ENCODE measurements at places on chromosomes 7 and 10. TPM values are rescaled to one million over a fixed set of nuclear protein-coding genes. Genes with fewer than 3 reads are reported as not detected.

DNA sequence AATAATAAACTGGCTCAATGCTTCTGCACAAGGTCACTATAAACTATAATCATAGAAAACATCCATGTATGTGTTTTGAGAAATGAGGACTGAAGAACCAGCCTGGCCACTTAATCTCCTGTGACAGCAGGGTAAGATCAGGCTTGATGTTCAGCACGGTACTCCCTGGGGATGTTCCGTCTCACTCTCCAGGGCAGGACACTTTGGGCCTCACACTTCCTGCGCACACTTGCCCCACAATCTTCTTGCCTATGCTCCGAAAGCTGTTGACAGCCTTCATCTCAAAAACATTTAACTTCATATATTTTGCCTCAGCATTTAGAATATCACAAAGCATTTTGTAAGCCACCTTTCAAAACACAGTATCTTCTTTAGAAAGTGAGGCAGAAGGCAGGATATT lies 92.7 kb downstream of the PARD3 start:
- DNase-seq: no peak

DNA sequence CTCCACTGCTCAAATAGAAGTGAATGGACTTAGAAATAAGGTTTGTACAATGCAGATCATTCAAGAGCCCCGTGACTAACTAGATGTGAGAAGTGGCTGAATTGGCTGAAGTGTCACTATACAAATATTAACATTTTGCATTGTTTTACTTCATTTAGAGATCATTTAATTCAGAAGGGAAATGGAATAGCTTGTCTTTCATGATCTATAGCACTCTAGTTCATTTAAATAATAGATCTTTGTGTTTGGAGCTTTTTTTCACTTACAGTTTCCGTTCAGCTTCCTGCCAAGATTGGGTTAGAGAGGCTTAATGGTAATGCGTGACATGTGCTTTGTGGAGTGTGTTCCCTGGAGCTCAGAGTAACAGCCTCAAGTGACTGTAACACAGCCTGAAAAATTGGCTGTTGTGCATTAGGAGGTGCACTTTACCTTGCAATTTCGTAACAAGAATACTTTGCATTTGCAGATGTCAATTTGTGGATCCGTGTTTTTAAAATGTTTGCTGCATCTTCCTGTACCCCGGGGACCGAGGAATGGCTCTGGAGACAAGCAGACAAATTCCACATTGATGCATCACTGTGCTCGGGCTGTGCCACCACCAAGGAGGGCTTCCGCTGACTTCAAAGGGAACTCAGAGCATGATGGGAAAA lies 170.3 kb downstream of the NRP1 start:
- DNase-seq: no peak

DNA sequence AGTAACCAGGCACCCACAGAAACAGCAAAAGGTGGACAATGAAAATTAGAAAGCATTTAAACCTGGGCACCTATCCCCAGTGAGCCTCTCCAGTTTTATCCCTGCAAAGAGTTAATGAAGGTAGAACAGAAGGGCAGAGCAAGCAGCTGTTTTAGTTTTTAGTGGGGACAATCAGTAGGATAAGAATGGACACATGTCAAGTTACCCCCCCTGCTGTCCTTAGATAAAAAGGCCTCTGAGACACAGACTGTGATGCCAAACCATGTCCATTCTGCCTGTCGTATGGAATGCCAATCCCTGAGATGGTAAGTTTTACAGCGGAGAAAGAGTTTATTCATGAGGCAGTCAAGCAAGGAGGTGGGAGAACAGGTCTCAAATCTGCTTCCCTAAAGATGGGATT lies 162.6 kb upstream of the AGR3 start:
- DNase-seq: no peak

DNA sequence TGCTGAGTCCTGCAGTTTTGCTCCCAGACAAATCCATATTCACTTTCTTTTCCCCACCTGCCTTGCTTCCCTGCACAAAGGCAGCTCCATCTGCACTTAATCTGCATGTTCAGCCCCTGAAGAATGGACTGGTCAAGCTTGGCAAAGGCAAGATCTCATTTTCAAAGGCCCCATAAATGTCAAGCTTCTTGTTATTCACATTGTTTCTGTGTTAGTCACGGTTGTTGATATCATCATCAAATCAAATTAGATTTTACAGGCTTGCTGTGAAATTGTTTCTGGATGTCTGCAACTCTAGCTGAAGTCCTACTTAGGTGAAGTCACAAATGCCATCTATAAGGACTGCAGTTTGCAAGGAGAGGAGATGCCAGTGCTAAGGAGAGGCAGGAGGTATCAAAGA lies 91.0 kb downstream of the GPAM start:
- no peak for DNase-seq

- DNase-seq: no peak
These were observed 14.7 kb upstream of the SLC16A9 start for GRCh38 chr10:59724098-59724938.

DNA sequence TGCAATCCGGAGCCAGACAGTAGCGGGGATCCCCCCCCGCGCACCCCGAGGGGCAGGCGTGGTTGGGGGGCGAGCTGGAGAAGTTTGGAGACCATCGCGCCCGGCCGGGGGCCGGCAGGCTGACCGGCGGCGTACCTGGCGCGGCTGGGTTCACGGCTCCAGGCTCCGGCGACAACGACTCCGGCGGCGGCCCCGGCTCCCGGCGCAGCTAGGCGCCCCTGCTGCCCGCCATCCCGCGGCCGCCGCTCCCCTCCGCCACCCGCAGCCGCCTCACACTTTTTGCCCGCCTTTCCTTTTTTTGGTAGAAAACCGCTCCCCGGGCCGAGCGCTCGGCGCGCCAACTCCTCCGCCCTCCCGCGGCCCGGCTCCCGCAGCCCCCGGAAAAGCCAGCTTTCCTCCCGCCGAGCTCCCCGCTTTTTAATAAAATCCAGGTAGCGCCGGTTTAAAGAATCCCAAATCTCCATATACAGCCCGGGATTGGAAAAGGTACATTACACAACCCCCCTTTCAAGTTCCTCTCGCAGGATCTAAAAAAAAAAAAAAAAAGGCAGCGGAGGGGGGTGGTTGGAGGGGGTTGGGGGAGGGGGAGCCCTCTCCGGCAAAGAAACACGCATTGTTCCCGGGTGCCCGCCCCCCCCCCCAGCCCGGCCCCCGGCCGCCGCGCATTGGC lies at the start of gene TNRC18:
TSS of gene TNRC18 (minus strand) at position 529 of the 670 bp plus-strand sequence. CDS start 2,588 bp downstream, outside the sequence.
- DNase-seq: no peak

DNA sequence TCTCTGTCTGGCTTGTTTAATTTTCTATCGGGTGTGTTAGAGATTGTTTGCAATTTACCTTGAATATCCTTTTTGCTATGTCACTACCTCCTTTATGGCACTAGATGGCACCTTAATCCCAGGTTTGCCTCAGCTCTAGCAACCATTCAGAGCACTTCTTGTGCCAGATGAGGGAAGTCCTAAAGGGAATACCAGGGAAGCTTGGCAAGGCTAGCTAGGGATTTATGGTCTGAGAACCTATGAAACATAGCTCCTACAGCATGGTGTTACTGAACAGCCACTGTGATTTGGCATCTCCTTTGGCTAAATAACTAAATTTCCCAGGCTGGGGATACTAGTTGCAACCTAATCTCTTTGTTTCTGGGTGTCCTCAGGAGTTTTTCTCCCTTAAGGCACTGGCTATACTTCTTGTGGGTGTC lies 69.0 kb upstream of the VOPP1 start:
- no peak for DNase-seq

DNA sequence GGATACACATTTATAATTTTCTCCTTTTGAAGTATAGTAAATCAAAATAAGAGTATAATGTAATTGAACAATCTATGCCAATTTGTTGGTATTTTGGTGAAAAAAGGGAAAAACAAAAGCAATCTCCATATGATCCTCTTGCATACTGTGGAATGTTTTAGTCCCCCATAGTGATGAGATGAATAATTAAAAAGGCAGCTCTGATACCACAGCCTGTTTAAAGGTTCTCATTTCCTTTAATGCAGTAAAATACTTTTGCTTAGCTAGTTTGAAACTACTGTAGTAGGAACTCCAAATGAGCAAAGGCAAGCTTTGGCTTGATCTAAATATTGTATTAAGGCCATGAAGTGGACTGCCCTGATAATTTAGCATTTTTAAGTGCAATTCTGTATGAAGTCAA lies 77.6 kb downstream of the VTI1A start:
- no peak for DNase-seq

GRCh38 chr10:91115618-91116390 lies 104.7 kb upstream of the PCGF5 start:
- DNase-seq: no peak

SPRN gene
- total RNA-seq: not detected

DNA sequence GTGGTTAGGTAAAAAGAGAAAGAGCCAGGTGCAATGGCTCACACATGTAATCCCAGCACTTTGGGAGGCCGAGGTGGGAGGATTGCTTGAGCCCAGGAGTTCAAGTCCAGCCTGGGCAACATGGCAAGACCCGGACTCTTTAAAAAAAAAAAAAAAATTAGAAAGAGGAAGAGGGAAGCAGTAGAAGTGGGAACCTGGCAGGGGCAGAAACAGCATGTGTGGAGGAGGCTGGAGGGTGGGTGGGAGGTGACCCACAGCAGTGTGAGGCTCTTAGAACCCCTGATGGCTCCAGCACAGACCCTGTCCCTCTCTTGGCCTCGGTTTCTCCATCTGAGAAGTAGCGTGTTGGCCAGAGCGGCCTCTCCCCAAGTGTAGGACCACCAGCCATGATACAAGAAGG lies 4.9 kb upstream of the CCL24 start:
- DNase-seq: no peak

DNA sequence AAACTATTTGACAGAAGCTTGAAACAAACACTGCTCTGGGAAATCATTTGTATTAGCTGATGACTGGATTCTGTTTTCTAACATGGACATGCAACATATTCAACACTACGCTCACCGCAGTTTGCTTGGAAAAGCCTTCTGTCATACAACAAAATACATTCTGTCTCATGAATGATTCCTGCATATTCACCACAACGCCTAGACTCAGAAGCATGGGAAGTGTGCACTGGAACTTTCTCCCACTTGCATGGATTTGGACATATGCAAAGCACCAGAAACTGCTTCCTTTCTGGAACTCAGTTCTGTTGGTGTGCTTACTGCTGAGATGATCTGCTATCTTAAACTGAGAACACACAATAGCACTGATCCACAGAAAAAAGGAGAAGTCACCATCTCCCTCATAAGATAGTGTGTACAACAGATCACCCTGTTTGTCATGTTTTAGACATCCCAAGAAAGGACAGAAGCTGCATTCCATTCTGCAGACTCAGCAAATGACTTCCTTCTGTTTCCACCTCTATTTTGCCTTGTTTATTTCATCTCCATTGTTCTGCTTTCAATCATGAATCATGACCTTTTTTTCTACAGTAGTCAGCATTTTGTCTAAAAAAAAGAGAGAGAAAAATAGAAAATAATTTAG lies 115.8 kb downstream of the HTR7 start:
- no peak for DNase-seq

GRCh38 chr10:59098831-59099452 lies 77.5 kb upstream of the PHYHIPL start:
- DNase-seq: no peak

GRCh38 chr10:79047875-79048638 lies 20.7 kb upstream of the ZMIZ1 start:
- DNase-seq: peak; percentile 87

FAM25A gene
- total RNA-seq: not detected

DNA sequence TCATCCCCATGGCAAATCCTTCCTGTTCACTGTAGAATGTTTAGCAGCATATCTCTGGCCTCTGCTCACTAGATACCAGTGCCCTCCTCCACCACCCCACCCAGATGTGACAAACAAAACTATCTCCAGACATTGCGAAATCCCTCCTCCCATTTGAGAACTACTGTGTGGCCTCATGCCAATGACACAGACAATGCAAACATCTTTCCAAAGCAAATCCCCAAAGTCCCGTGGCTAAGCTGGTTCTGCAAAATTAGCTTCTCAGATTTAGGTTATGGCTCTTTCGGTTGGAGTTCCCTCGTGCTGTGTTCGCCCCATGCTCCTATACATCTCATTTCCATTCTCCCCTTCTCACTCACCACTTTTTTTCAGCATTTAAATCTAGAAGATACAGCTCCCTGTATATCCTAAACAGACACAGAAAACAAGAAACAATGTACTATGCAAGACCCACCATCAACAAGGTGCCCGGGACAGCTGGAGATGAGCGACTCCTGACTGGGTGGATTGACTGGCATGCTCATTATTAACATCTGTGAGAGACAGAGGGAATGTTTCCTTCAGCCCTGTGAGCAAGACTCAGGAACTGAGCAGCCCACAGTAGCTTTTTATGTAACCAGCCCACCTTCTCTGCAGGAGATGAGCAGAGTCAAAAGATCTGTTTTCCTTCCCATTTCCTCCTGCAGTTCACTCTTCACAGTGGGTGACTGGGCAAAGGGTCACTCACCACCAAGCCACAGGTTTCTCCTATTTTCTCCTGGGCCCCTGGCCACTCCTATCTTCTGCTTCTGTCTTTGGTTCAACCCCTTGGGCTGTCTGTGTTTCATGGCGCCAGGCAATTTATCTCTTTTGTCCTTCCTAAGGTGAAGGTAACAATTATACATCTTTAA lies 225.7 kb upstream of the AOAH start:
- DNase-seq: no peak

GRCh38 chr7:107945332-107945731 lies 54.3 kb downstream of the DLD start:
- no peak for DNase-seq

VIPR2 gene
- 4.6 TPM for total RNA-seq

- no peak for DNase-seq
These were observed 43.8 kb upstream of the CSTF2T start for GRCh38 chr10:51743146-51743545.

GRCh38 chr7:122726881-122727280 lies 24.2 kb upstream of the RNF148 start:
- no peak for DNase-seq

DNA sequence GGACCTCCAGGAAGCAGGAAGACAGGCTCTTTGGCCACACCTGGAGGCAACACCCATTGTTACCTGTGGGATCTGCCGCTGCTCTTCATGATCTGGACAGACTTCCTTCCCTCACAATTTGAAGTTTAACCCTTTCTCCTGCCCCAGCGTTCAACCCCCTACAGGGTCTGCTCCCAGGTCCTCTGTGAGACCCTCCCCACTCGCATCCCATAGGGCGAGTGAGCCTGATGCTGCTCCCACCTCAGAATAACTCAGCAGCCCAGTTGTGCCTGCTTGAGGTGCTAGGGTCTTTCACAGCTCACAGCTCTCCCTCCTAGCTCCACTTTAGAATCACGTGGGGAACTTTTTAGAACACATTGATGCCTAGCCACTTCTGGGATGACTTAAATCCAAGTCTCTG lies 61.8 kb upstream of the C10orf90 start:
- no peak for DNase-seq

VCL gene
- total RNA-seq: 129 TPM

AKR1C3 gene
- 192 TPM for total RNA-seq

- DNase-seq: no peak
These were observed 708.3 kb downstream of the CCSER2 start for GRCh38 chr10:85036661-85037060.

AKR1B15 gene
- total RNA-seq: 2.3 TPM

DNA sequence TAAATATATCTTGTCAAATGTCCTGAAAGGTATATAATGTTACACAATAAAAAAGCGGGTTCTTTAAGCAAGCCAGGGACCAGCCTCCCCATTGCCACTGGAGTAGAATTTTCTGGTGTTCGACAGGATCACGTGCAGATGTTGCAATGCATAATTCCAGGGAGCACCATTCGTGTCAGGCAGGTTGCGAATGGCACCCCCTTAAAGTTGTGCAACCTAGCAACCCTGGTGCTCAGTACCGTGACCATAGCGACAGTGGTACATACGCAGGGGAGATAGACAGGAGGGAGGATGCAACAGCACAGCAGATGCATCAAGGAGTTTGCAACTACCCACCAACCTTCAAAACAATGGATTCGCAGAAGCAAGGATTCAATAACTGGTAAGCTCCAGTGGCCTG lies 6.6 kb upstream of the BMPR1A start:
- no peak for DNase-seq

GRCh38 chr7:100991631-100992030 lies 22.3 kb downstream of the MUC12 start:
- no peak for DNase-seq

A1CF gene
- total RNA-seq: 0.29 TPM
